ENCODE measurements at places on chromosomes 5 and 9.

- no peak for DNase-seq
These were observed 2.1 kb upstream of the UIMC1 start for GRCh38 chr5:177008716-177009115.

DNA sequence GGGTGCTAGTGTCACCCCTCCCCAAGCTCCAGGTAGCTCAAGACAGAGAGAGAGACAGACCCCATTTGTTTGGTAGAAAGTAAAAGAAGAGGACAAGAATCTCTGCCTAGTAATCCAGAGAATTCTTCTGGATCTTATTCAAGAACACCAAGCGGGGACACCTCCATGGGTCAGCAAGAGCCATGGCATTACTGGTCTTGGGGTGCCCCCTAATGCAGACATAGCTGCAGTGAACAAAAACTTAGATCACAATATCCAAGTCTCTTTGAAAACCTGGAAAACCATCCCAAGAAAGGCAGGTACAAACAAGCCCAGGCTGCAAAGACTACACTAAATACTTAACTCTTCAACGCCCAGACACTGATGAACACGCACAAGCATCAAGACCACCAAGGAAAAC is 29.9 kb upstream of the PDE4D start:
- no peak for DNase-seq

DNA sequence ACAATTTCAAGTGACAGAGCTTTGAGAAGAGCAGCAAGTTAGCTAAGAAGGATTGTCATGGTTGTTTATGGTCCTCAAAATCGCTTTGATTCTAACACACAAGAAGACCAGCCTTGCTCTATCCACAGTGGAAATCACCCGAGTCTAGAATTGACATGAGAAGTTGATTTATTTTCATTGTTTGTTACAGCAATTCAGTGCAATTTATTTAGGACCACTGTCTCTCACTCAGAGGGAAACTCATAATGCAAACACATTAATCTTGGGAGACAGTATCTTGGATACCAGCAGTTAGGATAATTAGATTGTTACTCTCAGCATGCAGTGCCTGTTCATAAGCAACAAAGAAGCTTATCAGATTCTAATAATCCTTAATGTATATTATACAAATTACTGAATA is 498.9 kb downstream of the NTRK2 start:
- DNase-seq, result no peak

GRCh38 chr9:76267284-76267652 is 127.0 kb downstream of the RFK start:
- DNase-seq, result no peak

DNA sequence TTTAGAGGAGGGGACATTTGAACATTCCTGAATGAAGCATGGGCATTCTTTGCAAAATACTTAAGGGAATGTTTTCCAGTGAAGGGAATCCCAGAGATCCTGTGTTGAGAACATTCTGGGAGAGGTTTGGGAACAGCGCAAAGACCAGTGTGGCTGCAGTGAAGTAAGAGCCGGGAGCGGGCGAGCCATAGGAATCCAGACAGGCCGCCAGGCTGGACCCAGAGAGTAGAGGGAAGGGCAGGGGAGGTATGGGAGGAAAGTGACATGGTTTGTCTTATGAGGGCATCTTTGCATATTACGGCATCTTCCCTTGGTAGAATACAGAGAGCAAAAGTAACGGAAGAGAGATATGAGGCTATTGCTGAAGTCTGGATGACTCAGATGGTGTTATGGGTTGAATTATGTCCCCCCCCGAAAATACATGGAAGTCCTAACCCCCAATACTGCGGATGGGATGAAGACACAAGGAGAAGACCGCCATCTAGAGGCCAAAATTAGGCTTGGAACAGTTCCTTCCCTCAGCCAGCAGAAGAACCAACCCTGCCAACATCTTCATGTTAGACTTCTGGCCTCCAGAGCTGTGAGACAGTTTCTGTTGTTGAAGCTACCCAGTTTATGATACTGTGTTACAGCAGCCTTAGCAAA is 268.2 kb downstream of the MAST4 start:
- DNase-seq, result no peak

DNA sequence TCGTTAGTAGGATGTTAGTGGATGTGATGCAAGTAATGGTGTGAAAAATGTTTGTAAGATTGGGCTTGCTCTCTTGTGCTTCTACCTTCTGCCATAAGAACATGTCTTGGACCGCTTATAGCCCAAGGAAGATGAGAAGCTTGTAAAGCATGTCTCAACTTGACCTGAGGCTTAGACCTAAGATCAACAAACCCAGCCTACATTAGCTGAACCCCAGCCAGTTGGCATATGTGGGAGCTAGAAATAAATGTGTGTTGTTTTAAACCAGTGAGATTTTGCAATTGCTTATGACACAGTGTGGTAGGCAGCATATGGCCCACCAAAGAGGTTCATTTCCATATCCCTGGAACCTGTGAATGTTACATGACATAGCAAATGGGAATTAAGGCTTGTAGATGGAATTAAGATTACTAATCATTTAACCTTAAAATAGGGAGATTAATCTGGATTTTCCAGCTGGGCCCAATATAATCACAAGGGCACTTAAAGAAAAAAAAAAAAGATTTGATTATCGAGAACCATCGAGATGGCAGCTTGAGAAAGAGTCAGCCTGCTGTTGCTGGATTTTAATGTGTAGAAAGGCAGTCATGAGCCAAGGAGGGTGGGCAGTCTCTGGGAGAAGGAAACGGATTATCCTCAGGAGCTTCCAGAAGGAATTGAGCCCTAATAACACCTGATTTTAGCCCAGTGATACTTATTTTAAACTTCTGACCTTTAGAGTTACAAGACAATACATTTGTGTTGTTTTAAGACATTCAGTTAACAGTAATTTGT is 27.3 kb upstream of the EDIL3 start:
- no peak for DNase-seq

- no peak for DNase-seq
These were observed 9.8 kb upstream of the OLFM1 start for GRCh38 chr9:135077497-135078200.

DNA sequence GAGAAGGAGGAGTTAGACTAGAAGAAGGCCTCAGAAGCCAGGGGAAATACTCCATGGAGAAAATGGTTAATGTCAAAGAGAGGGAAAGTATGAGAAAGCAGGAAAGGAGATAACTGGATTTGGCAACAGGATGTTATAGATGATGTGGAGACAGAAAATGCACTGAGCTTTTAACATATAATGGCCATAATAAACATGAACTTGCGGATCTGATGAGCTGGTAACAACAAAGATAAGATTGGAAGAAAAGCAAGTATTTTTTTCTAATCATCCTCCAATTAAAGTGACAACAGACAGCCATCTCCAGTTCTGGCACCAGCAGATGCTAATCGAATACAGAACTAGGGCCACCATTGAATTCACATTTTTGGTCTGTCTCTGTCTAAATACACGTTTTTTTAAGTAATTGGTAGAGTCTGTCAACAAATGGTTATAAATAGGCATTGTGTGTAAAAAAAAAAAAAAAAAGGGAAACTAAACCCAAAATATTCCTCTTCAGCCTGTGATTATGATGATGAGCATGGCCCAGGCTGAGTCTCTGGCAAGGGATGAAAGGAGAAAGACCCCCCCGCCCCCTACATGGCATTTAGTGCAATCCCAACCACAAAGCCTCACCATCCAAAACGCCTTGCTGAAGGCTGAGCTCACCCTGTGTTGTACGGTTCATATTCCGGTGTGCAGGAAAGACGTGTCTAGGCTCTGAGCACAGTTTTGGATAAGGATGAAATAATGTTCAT is 149.5 kb upstream of the LHFPL2 start:
- no peak for DNase-seq

DNA sequence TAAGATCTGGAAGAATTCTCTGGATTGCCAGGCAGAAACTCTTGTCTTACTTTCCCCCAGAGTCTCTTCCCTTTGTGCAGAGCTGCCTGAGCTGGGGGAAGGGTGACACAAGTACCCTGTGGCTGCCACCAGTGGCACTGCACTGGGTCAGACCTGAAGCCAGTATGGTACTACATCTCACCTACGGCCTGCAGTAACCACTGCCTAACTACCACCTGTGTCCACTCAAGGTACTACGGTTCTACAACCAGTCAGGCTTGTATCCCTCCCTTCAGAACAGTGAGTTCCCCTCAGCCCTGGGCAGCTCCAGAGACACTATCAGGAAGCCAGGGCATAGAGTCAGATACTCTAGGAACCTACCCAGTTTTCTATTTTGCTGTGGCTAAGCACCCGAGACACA is 212.0 kb upstream of the POU5F2 start:
- DNase-seq, result no peak

- no peak for DNase-seq
These were observed 6.6 kb downstream of the RGS14 start for GRCh38 chr5:177364159-177364962.

GRCh38 chr5:33885679-33886078 is 6.1 kb downstream of the ADAMTS12 start:
- DNase-seq, result no peak

- DNase-seq, result no peak
These were observed 72.2 kb upstream of the ORM1 start for GRCh38 chr9:114250648-114251047.

Data from NCI-H187 (cell line).